ENCODE measurements at places on chromosomes 3 and 15.

- DNase-seq: no peak
Observed at GRCh38 chr3:49265661-49266386, 11.2 kb downstream of the C3orf62 start.

- peak; percentile 86 for DNase-seq
Observed at GRCh38 chr15:88913017-88913849, at the start of gene MFGE8. TSS of gene MFGE8 (minus strand) at chr15:88913379. CDS start at chr15:88913319, 60 bp downstream.

DNA sequence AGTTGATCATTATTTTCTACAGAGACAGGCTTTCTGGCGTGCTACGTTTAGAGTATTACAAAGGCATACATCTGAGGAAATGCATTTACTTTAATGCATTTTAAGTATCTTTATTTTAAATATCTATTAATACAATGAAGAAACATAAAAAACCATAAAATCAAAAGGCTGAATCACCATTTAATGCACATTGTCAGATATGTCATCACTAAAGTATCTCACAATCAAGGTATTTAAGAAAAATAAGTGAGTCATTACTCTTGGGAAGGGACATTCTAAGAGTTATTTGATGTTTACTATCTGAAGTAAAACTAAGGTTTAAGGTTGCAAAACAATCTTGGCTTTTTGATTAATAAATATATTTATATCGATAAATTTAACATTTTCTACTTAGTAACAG, 102.2 kb downstream of the CTNNB1 start:
- DNase-seq: no peak

DNA sequence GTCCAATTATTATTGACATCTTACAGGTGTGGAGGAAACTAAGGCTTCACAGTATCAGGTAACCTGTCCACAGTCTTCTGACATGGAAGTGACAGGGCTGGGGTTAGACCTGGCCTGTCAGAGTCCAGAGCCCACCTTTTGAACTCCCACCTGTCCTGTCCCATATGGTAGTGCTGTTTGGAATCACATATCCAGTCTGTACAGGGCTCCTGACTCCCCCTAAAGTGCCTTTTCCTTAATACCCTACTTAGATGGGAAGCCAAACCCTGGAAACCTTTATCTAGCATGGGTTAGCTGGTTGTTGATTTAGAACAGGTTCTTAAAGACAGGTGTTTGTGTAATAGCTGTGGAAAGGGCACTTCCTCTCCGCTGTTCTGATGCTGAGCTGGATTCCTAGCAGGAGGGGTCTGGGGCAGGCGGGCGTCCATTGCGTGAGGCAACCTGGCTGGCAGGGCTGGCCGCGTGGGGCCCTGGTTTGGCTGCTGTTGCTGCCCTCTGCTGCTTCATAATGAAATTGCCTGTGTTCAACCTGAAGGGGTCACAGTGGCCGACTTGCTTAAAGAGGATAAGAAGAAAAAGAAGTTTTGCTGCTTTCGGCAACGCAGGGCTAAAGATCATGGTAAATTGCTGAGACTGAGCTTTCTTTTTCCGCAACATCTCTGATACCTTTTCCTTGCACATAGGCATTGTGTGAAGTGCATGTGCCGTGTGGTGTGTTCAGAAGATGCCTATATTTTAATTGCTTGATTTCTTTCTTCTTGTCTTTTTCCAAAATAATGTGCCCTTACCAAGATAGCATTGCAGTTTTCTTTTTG, 136.2 kb downstream of the CHDH start:
- DNase-seq: peak; percentile 65

DNA sequence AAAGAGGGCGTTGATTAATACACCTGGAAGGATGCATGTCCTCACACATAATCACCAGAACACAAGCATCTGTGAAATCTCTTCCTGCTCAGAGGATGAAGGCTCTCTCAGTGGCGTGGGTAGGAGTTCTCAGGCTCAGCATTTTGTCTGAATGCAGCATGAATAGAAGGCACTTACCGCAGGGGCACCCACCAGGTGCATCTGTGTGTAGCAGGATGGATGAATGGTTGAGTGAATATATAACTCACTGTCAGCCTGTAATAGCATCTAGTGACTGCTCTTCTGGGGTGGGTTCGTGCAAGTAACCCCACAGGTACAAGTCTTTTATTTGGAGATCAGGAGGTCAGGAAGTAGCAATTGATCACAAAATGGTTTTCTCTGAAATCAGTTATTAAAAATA, 143.0 kb downstream of the SQOR start:
- DNase-seq: peak; percentile 54

GRCh38 chr3:37945807-37946530, 44.6 kb upstream of the VILL start:
- DNase-seq: no peak
